ENCODE measurements at places on chromosomes 3 and 15.
A peak's percentile ranks its signal among the peaks of the same experiment; 100 is the strongest.

- DNase-seq: no peak
These were observed 9.6 kb upstream of the RAD51 start for GRCh38 chr15:40685376-40685775.

DNA sequence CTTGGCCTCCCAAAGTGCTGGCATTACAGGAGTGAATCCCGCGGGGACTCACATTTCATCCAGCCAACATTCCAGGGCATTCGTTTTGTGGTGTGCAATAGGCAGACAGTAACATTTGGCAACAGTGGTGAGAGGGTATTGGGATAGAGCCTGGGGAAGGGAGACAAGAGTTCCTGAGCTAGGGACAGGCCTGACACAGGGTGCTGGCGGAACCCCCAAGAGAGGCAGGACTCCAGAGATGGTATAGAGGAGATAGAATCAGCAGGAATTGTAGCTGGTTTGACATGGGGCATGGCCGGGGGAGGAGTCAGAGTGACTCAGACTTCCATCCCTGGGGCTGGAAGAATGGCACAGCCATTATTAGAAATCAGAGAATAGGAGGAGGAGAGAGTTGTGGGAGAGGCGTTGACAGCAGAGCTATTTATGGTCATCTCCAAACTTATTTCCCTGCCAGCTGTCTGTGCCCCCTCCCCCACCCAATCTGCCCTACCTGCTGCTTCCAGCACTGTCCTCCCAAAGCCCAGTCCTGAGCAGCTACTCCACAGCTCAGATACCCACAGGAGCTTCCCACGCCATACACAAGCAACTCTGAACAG is 4.4 kb upstream of the IDH2 start:
- DNase-seq: peak; percentile 62

GRCh38 chr15:65421360-65422215 is 1.2 kb downstream of the IGDCC4 start:
- peak; percentile 65 for DNase-seq

DNA sequence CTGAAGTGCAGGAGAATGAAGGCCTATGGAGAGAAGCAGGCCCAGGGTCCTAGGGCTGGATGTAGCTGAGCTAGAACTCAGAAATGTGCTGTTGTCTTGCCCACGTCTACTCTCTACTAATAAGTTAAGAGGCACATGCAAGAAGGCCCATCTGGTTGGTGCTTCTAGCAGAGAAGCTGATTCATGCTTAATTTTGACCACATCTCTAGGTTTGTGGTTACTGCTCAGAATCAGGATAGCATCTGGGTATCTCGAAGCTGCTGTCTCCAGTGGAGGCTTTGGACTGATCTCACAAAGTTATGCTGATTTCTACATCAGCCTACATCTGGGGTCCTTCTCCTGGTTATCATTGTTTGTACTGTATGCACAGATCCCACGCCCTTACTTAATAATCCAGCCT is 87.3 kb downstream of the CACNA1D start:
- peak; percentile 6 for DNase-seq

DNA sequence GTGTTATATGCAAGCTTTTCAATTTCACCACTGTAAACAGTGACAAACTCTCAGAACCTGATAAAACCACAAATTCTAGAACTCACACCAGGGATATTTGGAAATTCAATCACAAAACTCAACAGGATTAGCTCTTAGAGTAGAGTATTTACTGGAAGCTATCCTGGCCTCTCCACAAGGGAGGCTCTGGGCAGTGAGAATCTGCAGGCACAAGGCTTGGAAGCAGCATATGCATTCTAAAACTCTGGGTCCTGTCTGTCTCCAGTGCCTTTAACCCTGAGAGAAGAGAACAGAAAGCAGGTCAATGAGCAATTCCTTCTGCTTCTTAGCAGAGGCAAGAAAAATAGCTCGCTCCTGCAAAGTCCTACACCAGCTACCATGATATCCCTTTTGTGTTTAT is 23.4 kb downstream of the PLSCR4 start:
- DNase-seq: no peak

GRCh38 chr15:28107111-28107903 is 8.2 kb upstream of the OCA2 start:
- DNase-seq: peak; percentile 52

GRCh38 chr3:139388821-139389551 is 461 bp downstream of the COPB2 start:
- peak; percentile 22 for DNase-seq

- peak; percentile 32 for DNase-seq
These were observed 338.4 kb upstream of the C2CD4B start for GRCh38 chr15:62503451-62503850.

DNA sequence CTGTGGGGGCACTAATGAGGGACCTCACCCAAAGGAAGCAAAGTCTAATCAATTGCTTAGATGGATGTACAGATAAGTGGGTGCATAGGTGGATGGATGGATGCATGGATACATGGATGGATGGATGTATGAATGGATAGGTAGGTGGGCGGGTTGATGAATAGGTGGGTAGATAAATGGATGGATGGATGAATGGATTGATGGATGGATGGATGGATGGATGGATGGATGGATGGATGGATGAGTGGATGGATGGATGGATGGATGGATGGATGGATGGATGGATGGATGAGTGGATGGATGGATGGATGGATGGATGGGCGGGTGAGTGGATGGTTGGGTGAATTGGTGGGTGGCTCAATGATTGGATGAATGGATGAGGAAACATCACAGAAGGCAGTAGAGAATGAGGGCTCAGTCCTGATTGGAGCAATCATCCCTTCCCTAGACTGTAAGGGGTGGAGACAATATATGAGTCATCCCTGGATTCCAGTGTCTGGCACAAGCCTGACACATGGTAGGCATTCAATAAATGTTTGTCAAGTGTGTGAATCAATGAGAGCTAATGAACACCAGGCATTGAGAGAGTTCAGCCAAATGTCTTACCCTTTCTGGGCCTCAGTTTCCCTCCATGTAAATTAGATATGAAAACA is 40.4 kb upstream of the PXYLP1 start:
- DNase-seq: peak; percentile 4

- DNase-seq: no peak
These were observed 521.5 kb downstream of the PYDC2 start for GRCh38 chr3:191982481-191982880.

GRCh38 chr15:66483131-66483566 is 14.4 kb downstream of the SNAPC5 start:
- DNase-seq: no peak

GRCh38 chr3:4261406-4261805 is 41.8 kb upstream of the SETMAR start:
- DNase-seq: no peak

- DNase-seq: peak; percentile 95
These were observed 6.1 kb downstream of the PPCDC start for GRCh38 chr15:75029378-75030022.

DNA sequence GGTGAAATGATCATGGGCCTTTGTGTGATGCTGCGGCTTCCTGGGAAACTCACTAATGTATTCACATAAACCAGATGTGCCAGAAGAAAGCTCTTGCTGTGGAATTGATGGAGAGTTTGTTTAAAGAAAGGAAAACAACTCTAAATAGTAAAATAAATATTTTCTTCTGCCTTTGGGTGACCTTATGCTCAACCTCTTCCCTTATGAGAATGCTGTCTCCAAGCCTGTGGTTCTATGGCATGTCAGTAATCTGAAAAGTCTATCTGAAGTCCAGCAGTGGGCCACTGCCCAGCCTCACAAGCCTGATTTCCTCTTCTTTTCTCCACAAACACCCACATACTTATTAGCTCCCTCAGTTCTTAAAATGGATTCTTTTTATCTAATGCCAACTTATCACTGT is 49.9 kb upstream of the PHLDB2 start:
- DNase-seq: peak; percentile 75

DNA sequence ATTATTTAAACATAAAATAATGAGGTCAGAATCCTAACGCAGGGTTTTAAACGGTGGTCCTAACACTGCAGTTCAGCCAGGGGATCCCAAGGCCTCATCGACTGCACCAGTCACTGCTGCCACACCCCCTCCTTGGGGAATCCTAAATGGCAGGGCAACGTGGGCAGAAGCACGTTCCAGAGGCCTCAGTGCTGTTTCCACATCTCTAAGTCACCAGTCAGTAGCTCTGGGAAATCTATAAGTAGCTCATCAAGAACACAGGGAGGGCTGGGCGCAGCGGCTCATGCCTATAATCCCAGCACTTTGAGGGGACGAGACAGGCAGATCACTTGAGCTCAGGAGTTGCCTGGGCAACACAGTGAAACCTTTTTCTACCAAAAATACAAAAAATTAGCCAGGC is 47.5 kb downstream of the PRTG start:
- peak; percentile 5 for DNase-seq

DNA sequence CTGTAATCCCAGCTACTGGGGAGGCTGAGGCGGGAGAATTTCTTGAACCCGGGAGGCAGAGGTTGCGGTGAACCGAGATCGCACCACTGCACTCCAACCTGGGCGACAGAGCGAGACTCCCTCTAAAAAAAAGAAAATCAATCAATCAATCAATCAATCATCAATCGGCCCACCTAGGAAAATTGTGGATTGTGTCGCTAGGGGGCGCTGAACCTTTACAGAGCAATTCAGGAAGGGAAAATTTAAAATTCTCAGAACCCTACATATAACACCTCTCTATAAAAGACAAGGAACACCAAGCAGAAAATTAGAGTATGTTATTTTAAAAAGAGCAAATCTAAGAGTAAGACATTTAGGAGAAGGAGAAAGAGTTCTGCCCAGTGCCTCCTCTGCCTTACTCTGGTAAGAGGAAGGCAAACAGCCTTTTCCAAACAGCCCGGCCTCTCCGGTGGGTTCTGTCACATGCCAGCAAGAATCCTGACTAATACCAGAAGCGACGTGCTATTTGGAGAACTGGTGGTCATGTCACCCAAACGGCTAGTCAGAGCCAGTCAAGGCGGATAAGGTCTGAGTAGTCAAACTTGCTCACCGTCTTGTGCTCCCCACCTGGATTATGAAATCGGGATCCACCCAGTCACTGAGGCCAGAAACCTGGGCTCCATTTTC is 22.3 kb upstream of the SMCO1 start:
- peak; percentile 48 for DNase-seq

DNA sequence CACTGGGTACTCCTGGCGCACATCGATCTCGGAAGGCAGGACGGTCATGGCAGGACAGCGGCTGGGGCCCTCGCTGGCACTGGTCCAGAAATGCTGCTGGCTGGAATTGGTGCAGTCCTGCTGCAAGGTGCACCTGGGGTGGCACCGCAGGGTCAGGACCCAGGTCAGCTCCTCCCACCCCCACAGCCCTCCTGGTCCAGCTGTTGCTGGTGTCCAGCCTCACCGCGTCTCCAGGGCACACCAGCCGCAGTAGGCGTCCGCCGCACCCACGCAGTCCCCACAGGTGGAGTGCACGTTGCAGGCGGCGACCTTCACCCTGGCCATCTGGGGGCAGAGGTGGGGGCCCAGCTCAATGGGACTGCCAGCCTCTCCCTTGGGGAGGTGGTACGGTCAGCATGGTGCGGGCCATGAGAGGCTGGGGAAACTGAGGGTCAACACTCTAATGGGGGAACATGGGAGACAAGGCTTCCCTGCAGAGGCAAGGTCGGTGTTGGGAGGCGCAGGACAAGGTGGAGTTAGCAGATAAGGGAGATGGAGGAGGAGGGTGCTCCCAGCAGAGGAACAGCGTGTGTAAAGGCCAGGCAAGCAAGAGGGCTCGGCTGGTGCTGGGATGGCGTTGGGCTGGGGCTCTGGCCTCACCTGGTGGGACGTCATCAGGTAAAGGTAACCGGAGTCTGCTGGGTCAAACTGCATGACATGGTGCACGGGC is 20.4 kb downstream of the PLXND1 start:
- DNase-seq: no peak

DNA sequence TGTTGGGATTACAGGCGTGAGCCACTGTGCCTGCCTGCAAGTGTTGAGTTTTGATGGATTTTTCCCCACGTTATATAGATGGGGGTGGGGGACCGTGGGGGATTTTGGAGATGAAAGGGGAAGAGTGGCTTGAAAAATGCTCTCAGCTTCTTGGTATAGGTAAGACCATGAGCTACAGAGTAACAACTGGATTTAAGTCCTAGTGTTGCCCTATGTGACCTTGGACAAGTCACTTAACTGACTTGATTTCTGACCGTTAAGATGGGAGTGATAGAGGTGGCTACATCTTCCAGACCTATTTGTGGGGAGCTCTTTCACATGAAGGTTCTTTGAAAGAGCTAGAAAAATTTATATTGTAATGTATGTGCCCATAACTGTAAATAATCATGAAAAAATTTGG is 13.3 kb downstream of the TRIM71 start:
- DNase-seq: no peak

- peak; percentile 69 for DNase-seq
These were observed 48.5 kb downstream of the ITGA11 start for GRCh38 chr15:68383161-68384074.

DNA sequence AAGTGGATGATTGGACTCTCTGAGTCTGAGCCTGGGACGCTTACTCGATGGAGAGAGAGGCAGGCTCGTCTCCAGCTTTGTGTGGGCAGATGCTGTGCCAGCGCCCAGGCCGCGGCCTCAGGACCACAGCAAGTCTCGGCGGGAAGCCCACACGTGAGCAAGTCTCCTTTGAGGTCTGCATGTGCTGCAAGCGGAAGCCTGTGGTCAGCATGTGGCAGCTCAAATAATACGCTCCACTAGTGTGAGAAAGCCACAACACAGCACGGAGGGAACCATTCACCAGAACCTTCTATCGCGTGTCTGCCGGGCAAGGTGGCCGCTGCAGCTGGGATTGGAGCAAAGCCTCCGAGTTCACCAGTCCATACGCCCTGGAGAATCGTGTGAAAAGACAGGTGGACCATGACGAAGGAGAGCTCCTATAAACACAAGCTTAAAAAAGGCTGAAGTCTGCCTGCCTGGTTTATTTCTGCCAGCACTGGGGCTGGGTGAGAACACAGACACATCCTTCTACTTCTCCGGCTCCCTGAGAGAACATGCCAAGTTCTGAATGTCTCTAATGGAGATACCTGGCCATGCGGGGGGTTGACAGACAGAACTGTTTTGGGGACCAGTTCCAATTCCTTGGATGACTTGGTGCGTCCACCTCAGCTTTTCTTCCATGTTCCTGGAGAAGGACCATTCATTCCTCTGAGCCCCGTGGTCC is 82.0 kb upstream of the LRIG1 start:
- DNase-seq: no peak

- no peak for DNase-seq
These were observed 45.0 kb downstream of the BCL2L10 start for GRCh38 chr15:52067545-52067926.

DNA sequence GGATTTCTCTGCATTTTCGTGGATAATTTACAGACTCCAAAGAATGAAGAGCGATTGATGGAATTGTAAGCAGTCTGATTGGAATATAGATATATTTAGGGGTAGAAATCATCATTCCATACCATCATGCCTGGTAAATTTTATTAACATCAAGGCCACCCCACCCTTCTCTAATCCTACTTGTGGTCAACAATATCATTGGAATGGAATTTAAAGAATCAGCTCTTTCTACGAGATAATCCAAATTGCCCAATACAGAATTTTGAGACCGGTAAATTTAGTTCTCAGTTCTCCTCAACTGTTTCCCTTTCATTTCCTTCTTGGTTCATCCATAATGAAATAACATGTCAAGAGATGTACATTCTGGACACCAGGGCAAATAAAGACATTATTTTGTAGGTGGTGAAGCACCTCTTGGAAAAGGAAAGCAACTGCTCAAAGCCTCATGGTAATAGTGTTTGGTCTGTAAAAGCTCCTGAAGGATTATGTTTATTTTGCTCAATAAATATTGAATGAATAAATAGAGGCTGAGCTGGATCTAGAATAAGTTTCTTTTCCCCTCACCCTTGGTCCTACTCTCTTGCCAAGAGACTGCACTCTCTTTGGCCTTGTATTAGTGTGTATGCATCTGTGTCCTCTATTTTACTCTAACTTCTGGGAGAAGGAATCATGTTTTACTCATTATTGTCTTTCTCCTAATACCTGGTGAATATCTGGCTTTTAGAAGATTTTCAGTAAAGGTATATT is 133.7 kb upstream of the BCL6 start:
- peak; percentile 74 for DNase-seq
